ENCODE measurements at places on chromosomes 11 and 22.
A peak's percentile ranks its signal among the peaks of the same experiment; 100 is the strongest.

DNA sequence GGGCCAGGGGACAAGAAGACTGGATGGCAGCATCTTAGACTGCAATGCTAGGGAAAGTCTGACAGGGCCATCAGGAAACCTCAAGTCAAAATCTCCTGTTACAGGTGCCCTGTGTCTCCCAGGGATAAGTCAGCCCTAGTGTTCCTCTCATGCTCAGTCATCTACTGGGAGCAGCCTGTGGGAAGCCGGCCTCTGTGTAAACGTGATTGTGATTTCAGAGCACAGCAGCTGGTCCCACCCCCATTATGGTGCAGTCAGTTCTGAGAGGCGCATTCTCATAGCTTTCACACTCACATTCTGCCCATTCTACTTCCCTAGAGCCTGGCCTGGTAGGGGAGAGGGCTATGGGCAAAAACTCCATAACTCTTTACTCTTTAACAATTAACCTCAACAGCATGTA lies 7.2 kb upstream of the SLN start:
- DNase-seq = no peak

DNA sequence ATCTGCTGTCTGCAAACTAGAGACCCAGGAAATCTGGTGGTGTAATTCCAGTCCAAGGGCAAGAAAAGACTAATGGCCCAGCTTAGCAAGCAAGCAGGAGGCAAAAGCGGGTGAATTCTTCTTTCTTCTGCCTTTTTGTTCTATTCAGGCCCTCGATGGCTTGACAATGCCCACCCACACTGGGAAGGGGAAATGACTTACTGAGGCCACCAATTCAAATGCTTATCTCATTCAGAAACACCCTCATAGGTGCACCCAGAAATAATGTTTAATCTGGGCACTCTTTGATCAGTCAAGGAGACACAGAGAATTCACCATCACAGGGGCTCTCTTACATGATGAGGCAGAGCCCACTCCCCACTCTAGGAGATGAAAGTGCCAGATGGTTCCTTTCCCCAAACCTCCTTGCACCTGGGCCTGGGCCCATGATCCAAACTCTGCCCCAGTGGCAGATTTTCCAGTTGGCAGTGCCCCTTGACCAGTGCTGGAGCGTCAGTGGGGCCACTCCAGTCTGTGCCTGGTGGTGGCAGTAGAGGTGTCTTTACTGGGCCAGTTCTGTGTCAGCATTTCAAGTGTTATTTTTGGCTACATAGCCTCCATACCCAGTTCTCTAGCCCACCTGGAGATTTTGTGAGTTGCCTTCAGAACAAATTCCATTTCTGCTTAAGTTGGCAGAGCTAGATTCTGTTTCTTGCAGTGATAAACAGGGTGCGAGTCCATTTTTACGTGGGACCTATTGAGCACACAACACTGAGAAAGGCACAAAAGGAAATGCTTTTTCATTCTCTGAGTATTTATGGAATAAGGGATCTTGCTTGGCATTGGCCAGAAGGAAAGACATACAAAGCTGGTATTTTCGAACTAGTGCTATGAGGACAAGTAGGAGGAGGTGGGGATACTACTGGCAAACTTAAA lies 7.5 kb downstream of the ELMOD1 start:
- DNase-seq = no peak

DNA sequence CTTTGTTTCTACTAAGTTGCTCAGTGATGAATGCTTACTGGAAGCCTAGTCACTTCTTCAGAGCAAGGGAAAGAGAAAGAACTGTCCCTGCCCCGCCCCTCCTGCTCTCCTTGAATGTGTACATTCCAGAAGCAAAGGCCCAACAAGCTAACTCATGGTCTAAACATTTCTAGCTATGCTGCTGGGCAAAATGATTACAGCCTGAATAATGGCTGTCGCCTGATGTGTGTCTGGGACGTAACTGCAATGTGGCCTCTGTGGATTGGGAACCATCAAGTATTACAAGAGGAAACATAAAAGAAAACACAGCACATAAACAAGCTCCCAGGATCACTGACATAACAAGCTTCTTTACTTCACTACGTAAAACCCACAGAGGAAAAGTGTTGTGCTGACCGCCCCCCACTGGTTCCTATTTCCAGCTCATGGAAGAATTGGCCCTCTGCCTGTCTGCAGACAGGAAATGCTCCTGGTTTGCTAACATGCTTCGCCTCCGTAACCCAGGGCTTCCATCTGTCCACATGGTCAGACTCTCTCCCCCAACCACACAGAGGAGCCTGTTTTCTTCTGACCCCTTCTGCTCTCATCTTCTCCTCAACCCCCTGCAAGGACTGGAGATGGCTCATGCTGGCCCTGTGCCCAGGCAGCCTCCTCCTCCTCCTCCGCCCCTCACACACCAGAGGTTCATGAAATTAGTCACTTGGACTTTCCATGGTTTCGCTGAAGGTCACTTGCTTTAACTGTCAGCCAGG lies 187.2 kb downstream of the MAML2 start:
- DNase-seq = peak; percentile 97

DNA sequence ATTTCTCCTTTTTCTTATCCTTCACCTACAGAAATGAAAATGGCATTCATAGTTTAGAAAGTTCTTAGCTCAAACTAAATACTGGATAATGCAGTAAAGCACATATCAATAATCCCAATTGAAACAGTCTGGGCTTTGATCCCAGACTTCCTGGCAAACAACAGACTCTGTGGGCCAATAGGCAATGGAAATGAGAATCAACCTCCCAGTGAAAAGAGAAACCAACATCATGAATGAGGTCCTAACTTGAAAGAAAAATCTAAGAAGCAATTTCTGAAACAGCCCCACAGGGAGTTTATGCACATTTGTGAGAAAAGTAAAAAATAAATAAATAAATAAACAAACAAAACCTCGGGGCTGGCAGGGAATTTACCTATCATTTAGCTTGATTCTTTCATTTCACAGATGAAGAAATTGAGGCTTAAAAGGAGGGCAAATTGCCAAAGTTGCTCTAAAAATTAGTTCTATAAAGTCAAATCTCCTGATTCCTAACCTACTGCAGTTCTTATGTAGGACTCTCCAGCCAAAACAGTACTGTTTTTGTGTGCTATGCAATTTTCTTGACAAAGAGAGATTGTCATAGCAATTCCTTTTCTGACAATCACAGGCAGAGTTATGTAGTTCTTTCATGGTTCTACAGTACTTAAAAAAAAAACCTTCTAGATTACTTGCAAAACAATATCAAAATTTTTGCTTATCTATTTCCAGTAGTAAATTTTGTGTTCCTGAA lies 265.8 kb downstream of the GRM5 start:
- no peak for DNase-seq

GRCh38 chr22:39325392-39325932 lies 6.0 kb upstream of the RPL3 start:
- DNase-seq = peak; percentile 50

GRCh38 chr22:20413217-20414058 lies 19.5 kb downstream of the ZNF74 start:
- DNase-seq = no peak

GRCh38 chr11:116542406-116542805 lies 230.4 kb downstream of the BUD13 start:
- no peak for DNase-seq

DNA sequence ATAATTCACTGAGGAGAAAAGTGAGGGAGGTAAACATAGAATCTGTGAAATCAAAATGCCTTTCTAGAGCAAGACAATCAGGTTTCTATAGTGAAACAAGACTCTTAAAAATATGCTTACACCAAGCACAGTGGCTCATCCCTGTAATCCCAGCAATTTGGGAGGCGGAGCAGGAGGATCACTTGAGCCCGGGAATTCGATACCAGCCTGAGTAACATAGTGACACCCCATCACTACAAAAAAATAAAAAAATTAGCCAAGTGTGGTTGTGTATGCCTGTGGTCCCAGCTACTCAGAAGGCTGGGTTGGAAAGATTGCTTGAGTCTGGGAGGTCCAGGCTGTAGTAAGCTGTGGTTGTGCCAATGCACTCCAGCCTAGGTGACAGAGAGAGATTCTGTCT lies 43.2 kb upstream of the ME3 start:
- DNase-seq = no peak

- peak; percentile 61 for DNase-seq
These were observed 759 bp upstream of the PEX16 start for GRCh38 chr11:45918331-45918941.

GRCh38 chr11:65352783-65353182 lies 1.8 kb upstream of the TIGD3 start:
- no peak for DNase-seq
